RKO (cell line): ENCODE measurements at places on chromosomes 1 and 21.

DNA sequence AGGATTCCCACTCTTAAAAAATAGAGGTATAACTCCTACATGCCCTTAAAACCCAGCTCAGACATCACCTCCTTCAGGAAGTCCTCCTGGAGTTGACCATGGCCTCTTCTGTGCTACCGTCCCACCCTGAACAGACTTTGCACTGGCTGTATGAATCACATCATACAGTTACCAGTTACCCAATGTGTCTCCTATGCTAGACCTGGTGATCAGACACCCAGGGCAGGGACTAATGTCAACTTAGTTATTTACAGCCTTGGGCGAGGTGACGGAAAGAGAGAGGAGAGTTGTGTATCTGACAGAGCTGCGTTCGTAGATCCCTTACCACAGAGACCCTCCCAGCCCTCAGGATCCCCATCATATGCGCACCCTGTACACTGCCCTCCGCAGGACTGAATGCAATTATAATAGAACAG, 72.7 kb downstream of the SLC66A1 start:
- DNase-seq: no peak

- DNase-seq: no peak
Measured at GRCh38 chr1:16212251-16212961, at the start of gene ARHGEF19. ARHGEF19 (minus strand) TSS chr1:16212652; CDS start chr1:16209054, 3,598 bp downstream.

GRCh38 chr1:162942916-162943559, 82.1 kb upstream of the CCDC190 start:
- DNase-seq: no peak

- no peak for DNase-seq
Measured at GRCh38 chr21:43323244-43324005, 103.5 kb downstream of the SIK1 start.

- DNase-seq: no peak
Measured at GRCh38 chr1:213148905-213149304, 97.9 kb downstream of the RPS6KC1 start.

DNA sequence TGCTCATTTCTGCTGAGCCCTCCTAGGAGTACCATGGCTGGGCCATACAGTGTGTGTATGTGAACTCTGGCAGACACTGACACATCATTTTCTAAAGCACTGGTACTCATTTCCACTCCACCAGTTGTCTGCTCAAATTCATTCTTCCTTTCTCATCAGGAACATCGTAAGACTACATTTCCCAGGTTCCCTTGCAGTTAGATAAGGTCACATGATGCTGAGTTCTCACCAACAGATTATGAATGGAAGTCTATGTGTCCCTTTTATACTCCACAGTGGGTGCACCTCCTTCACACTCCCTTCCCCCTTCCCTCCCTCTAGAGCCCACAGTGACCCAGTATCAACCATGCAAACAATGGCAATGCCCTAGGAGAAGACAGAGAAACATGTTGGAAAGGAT, 38.3 kb upstream of the PAX7 start:
- DNase-seq: no peak

DNA sequence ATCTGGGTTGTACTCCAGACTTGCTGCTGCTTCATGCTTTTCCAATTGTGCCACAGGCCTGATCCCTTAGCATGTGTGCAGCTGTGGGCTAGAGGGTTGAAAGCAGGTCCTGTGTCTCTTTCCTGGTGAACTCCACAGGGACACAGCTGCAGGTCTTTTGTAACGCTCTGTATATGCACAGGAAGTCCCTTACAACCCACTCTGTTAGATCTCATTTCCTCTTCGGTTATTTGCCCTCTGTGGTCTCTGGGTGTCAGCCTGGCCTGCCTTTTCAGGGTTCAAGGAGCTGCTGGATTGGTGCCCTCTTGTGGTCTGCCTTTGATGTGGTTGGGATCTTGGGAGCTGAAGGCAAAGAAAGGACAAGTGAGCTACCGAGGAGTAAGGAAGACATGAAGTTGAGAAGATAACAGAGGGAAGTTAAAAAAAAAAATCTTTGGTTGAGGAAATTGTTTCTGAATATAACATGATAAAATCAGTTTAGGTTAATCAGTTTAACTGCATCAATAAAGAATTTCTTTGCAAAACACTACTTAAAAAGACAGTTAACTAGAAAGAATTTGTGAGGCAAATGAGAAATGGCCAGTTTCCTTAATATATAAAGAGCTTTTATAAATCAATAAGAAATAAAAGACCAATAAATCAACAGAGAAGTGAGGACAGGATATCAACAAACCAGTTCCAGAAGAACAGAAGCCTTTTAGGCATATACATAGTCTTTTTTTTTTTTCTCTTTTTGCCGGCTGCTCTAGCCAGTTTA, 44.1 kb downstream of the UCK2 start:
- peak; percentile 8 for DNase-seq

GRCh38 chr1:56922070-56922469, 43.7 kb downstream of the C8B start:
- DNase-seq: no peak

GRCh38 chr1:159591981-159592380, 4.4 kb downstream of the APCS start:
- no peak for DNase-seq

DNA sequence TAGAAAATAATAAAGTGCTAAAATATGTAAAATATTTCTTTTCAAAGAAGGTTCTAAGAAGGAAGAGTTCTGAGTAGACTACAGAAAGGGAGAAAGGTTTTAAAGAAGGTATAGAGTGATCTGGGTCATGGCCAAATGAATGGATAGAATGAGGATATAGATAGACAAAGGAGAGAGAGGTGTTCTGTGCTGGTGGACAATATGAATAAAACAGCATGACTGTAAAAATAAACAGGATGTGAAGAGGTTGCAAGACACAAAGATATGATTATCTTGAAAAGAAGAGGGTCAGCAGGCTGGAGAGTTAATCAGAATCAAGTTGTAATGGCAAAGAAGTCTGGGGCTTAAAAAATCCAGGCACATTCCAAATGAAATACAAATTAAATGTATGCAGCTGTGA, 86.7 kb upstream of the GNG4 start:
- no peak for DNase-seq

GRCh38 chr1:187262731-187263130, 434.0 kb downstream of the PLA2G4A start:
- no peak for DNase-seq

DNA sequence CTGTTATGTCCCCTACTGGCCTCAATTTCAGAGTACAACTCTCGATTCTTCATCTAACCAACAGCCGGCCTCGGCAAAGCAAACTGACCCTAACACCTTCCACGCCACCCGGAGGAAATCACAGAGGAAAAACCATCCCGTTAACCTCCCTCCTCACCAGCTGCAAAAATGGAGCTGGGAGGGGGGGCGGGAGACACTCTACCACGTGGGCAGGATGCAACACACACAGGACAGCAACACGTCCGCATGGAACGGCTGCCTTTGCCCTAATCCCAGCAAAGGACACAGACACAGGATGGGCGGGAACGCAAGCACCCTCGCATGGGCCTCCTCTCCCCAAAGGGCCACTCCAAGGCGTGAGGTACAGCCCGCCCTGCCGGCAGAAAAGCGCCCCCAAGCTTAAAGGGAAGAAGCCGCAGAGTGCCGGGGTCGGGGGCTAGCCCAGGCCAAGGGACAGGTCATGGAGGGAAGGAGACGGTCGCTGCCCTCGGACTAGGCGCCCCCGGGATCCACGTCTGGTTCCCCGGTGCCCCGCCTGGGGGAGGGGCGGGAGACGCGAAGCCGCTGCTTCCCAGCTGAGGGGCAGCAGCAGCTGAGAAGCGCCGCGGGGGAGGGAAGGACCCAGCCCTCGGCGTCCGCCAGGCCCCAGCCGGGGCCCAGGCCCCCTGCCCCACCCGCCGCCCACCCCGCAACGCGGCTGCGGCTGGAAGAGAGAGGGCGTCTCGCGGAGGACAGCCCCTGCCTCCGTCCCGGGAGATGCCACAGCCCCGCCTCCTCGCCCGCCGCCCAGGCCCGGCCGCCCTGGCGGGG, 590 bp downstream of the FOXJ3 start:
- peak; percentile 84 for DNase-seq

- DNase-seq: no peak
Measured at GRCh38 chr1:33400153-33400911, 30.6 kb downstream of the PHC2 start.

- no peak for DNase-seq
Measured at GRCh38 chr1:24348196-24348595, 29.0 kb downstream of the GRHL3 start.

GRCh38 chr1:170562646-170563338, 30.8 kb downstream of the GORAB start:
- DNase-seq: no peak

GRCh38 chr1:236741753-236742152, 53.3 kb upstream of the MTR start:
- DNase-seq: no peak

- no peak for DNase-seq
Measured at GRCh38 chr21:34890724-34891612, 158.1 kb downstream of the RUNX1 start.

DNA sequence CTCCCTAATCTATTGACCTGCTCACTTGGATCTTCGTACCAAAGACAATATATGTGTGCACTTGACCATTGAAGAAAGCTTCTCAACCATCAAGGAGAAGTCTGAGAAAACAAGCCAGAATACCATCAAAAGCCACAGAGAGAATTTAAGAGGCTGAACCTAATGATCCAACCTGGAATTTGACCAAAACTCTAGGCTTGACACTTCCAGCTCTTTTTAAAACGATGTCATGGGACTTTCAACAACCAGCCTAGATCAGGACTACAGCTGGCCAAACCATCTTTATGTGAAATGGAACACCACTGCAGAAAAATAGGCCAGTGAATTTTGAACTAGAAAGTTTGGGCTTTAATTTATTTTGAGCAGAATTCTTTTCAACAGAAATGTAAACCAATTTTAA, 444.4 kb downstream of the LTN1 start:
- DNase-seq: no peak

DNA sequence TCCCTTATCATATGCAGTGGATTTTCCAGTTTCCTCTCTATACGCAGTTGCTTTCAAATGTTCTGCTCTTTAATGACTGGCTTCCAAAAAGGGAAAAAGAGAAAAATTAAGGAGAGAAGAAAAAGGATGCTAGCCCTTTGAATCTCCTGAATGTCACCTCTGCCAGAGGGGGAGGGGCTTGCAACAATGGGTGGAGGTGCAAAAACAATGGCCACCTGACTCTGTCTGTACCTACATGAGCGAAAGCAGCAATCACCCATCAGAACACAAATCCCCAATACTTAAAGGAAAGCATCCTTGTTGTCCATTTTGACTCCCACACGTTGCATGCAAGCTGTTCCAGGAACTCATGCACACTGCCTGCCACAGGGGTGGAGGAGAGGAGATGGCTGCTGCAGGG, 61.2 kb downstream of the CCDC30 start:
- no peak for DNase-seq

DNA sequence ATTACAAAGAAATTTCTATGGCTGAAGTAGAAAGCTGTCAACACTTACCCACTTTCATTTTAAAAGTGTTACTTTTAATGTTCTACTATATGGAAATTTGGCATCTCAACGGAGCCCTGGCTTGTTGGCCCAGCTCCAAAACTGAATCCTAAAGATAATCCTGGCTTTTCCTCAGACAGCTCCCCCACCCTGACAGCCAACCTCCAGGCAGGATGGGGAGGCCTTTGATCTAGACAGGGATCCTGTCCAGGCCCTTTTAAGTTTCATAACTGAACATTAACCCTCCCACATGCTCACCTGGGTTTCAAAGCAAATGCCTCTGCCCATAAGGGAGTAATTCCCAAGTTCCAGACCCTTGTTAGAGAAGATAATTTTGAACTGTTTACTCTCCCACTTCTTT, 99.3 kb upstream of the RALGPS2 start:
- DNase-seq: no peak

DNA sequence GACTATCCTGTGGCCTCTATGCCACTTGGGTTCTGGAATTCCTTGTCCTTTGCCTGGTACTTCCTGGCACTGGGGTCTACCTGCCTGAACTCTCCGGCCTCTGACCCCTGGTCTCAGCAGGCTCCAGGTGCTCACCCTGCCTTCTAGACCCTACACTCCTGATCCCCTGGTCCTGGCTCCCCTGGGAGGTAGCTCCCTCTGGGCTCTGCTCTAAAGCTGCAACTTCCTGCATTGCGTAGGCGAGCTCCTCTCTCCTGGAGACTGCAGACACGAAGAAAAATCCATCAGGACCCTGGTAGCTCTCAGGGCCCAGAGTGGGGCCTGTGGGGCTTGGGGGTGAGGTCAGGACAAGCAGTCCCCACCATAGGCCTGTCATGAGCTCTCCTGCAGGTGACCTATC, 7.8 kb upstream of the PLEKHG5 start:
- DNase-seq: no peak
